ENCODE measurements at places on chromosomes 13 and 19.

DNA sequence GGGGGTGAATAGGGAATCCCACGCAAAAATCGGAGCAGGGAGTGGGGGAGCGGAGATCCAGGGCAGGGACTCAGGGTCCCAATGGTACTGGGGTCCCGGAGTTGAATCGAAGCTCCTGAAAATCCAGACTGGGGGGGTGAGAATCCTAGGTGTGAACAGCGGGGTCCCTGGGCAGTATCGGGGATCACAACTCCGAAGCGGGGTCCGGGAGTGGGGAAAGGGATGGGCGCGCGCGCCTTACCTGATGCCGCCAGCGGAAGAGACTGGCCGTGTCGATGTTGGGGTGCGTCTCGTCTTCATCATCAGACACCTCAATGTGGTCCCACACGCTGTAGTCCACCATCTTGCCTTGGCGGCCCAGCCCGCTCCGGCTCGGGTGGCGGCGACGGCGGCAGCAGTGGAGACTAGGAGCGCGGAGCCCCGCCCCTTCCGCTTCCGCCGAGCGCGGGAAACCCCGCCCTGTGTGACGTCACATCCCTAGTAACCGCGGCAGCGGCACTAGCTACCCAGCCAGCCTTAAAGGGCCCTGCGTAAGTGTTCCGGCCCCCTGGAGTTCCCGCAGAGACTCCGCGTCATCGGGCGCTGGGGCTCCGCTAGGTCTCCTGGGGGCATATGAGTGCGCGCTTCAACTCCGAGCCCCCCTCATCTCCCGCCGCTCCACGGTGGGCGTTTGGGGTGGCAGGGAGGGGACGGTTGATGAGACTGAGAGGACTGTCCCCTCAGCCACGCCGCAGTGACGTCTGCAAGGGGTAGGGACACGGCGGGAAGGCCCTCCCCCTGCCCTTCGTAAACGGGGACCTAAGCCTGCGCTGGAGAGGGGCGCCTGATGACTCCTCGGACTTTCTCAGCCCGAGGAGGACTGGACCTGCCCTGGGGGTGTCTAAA is at the start of gene CDC37:
CDC37 (minus strand) TSS at position 406 of the 885 bp plus-strand sequence; CDS start at position 343, 63 bp downstream.
- peak; percentile 99 for DNase-seq

- DNase-seq, result no peak
These were observed 285.6 kb downstream of the MTUS2 start for GRCh38 chr13:29105779-29106178.

DNA sequence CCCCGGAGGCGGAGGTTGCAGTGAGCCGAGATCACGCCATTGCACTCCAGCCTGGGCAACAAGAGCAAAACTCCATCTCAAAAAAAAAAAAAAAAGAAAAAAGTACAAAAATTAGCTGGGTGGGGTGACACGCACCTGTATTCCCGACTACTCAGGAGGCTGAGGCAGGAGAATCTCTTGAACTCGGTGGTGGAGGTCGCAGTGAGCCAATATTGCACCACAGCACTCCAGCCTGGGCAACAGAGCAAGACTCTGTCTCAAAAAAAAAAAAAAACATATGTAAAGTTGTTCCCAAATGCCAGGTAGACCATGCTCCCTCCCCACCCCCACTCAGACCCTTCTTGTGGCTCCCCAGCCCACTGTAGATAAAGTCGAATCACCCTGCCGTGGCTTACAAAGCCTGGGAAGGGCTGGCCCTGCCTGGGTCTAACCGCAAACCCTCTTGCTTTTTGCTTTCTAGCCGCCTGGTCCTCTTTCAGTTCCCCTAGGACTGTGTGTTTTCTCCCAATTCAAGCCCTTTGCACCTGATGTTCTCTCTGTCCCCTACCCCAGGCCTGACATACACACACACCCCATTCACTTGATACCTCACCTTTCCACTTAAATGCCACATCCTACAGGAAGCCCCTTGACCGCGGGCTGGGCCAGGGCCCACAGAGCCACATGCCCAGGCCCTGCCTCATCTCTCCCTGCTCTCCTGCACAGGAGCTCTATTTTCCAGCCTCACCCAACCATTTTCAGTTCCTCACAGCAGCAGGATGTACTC is 34.4 kb downstream of the MAP4K1 start:
- peak; percentile 70 for DNase-seq

DNA sequence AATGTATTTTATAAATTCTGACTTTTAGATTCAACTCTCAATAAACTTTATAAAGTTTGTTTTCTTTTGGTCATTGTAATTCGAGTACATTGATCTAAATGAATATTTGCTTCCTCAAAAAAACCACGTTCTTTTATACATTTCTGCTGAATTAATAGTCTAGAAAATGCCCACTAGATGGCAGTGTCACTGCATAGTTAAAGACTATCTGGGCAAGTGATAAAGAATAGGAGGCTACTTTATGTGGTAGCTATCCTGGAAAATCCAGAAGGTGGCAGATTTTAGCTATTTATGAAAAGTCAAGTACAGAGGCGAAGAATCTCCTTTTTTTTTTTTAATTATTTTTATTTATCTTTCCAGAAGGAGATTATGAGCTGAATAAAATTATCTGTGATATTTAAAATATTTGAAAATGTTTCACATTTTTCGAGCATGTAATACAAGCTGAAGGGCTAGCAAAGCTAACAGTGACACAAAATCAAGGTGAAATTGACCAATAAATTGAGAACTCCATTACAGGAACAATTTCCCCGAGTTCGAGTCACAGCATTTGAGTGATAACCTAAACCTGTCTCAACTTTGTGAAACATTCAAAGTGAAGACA is 221.8 kb downstream of the OLFM4 start:
- peak; percentile 40 for DNase-seq

GRCh38 chr13:76934671-76935070 is 13.6 kb upstream of the ACOD1 start:
- DNase-seq, result no peak

- DNase-seq, result no peak
These were observed 5.0 kb downstream of the PLIN4 start for GRCh38 chr19:4513248-4513647.

DNA sequence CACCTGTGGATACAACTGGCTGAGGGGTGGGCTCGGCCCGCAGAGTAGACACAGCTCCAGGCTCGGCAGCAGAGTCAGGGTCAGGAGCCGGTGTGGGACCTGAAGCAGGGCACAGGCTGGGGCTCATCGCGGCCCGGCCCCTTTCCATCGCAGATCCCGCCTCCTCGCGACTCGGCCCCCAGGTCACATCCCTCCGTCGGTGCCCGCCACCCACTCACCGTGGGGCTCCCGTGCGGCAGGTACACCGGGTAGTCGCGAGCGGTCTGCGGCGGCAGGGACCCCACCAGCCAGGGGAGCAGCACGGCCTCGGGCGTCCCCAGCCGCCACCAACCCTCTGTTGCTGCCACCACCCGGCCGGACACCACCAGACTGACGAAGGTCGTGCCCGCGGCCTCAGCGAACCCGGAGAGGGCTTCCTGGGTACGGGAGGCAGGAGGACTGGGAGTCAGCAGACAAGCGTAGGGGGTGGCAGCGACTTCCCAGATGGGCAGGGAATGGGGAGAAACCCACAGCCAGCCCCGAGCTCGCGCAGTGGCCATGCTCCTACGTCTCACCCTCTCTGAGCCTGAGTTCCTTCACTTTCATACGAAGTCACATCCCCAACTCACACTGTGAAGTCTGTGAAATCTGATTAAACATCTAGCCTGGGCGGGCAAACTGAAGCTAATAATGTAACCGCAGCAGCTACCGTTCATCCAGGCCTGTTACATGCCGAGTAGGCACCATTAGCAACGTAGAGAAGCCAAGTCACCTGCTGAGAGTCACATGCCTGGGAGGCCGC is 3.7 kb downstream of the FUZ start:
- DNase-seq, result no peak

DNA sequence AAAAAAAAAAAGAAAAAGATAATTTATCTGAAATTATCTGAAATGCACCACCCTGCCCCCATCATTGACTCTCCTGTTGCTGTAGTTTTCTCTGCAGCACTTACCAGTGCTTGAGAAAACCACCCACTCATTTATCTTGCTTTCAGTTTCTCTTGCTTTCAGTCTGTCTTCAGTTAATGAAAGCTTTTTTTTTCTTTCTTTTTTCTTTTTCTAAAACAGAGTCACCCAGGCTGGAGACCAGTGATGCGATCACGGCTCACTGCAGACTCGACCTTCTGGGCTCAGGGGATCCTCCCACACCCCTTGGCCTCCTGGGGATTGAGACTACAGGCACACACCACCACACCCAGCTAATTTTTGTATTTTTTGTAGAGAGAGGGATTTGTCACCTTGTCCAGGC is 4.3 kb upstream of the ACP5 start:
- DNase-seq, result peak; percentile 82

DNA sequence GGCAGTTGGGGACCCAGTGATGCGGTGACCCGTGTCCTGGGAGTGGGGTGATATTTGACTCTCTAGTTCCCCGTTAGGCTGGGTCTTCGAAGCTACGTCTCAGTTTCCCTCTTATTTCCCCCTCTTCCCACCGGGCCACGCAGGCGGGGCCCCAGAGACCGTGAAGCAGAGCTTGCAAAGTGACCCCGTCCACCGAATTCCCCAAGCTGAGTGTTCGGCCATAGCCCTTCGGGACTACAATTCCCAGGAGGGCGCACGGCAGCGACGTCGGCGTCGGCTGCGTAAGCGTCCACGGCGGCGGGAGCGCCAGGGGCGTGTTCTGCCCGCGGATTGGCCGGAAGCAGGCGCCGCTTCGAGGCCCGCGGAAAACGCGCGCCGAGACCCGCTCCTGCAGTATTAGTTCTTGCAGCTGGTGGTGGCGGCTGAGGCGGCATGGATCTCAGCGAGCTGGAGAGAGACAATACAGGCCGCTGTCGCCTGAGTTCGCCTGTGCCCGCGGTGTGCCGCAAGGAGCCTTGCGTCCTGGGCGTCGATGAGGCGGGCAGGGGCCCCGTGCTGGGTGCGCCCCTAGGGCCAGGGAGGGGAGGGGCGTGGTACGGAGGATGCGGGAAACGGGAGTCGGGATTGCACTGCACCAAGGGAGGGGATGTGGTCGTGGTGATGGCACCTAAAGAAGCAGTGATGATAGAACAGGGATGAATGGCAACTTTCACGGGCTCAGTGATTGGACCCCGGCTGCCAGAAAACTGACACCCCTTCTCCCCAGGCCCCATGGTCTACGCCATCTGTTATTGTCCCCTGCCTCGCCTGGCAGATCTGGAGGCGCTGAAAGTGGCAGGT is at the start of gene RNASEH2A:
RNASEH2A (plus strand) TSS at position 343 of the 840 bp plus-strand sequence; CDS start at position 433, 90 bp downstream.
- DNase-seq, result peak; percentile 98

- no peak for DNase-seq
These were observed 11.4 kb downstream of the N4BP2L2 start for GRCh38 chr13:32527151-32527550.

DNA sequence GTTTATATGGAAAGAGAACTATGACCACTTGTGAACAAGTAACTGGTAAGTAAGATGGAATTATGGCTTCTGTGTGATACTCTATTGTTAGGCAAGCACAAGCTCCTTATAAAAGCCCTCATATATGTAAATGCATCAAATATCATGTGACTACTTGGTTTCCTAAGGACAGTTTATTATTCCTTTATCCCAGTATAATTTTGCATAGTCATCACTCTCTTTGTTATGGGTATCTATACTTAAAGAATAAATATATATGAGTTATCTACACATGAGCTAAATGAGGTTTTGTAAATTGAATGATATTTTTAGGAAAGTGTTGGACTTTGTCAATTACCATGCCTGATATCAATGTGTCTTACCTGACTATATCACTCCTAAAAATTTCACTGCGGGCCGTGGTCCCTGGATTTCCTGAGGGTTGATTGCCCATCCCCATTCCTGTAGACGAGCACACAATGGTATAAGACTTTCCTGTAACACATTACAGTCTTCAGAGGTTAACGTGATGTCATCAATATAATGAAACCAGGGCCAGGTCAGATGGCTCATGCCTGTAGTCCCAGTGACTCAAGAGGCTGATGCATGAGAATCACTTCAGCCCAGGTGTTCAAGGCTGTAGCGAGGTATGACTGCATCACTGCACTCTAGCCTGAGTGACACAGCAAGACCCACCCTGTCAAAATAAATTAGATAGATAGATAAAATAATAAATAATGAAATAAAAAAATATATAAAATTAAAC is 20.7 kb downstream of the ZNF844 start:
- DNase-seq, result no peak

- no peak for DNase-seq
These were observed 5.7 kb downstream of the PEPD start for GRCh38 chr19:33515921-33516320.

- DNase-seq, result no peak
These were observed 135.9 kb upstream of the TMTC4 start for GRCh38 chr13:100810481-100810880.

- DNase-seq, result no peak
These were observed 22.9 kb downstream of the TLE2 start for GRCh38 chr19:3006075-3006767.

DNA sequence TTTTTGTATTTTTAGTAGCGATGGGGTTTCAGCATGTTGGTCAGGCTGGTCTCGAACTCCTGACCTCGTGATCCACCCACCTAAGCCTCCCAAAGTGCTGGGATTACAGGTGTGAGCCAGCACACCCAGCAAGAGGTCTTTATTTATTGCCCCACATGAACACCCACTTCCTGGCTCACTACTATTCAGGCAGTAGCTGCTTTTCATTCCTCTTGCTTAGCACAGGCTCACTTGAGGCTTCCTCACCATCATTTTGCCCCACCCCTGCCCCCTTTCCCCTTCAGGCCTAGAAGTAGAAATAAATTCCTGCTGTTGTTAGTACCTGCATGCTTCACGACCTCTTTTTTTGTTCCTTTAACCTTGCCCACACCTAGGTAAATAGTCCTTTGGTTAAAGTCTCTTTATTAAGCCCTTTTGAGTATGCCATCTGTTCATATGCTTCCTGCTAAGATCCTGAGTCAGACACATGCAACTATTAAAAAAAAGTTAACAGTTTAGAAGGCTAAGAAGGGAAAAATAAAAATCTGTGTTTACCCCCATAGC is 33.5 kb upstream of the ITM2B start:
- DNase-seq, result no peak

DNA sequence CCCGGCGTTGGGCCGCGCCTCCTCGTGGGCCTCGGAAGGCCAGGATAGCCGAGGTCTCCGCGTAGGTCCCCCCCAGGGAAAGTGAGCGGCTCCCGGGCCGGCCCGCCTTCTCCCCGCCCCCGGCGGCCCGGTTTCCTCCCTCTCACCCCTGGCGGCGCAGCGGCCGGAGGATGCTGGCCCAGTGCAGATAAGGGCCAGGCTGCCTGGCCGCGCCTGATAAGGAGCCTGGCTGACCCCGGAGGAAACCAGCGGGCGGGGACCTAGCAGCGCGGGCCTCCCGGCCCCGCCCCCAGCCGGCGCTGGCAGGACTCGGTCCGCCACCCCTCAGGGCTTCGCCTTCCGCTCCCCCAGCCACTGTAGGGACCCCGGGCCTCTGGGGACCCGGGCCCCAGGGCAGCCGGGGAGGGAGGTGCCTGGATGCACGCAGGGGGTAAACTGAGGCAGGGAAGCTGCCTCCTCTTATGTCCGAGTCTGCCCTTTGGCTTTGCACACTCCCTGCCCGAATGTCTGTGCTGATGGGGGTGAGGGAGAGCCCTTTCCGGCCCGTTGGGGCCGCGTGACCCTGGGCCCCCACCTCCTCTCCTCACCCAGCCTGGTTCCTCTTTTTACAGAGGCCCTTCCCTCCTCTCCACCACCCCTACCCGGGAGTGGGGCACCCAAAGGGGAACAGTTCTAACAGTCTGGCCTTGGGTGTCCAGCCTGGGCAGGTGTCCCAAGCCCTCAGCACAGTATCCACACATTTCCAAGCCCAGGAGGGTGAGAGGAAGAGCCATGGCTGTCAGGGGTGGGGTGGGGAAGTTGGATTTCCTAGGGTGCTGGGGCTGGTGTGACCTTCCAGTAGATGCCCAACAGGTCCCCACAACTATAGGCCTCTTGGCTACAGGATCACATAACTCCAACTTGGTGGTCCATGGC is at the start of gene LYL1:
LYL1 (minus strand) TSS at position 193 of the 915 bp plus-strand sequence. CDS start 1,687 bp downstream, outside the sequence.
- DNase-seq, result peak; percentile 83
